ENCODE measurements at places on chromosomes 1 and 21. TPM values are rescaled to one million over a fixed set of nuclear protein-coding genes. Genes with fewer than 3 reads are reported as not detected.

- DNase-seq: peak; percentile 73
Measured at GRCh38 chr21:44947111-44947929, 7.5 kb downstream of the SLX9 start.

GRCh38 chr21:37757606-37758376, 158.5 kb downstream of the KCNJ6 start:
- no peak for DNase-seq

GRCh38 chr1:55448261-55448660, 233.1 kb upstream of the USP24 start:
- no peak for DNase-seq

DNA sequence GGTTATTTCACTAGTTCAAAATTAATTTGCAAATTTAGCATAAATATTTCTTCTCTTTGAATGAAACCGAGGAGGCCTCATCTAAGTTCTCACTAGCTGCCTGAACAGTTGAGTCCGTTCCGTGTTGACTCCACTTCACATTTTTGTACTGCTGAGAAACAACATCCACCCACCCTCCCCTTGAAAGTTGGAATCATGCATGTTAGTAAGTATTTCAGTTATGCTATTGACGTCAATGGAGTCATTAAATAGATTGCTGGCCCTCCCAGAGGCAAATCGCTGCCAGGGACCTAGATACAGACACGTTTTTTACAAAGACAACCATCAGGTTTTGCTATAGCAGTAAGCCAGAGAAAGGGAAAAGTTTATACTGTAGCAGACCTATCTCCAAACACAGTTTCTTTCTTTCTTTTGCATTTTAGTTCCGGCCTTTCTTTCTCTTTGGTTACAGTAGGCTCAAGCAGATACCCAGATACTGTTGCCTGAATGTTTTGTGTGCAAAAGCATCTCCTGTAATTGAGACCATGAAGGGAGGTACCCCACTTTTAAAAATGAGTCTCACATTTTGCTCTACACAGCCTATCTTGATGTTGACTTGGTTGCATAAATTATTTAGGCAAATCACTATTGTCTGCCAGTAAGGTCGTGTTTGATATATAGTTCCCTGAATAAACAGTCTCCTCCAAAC, 262.6 kb upstream of the SGIP1 start:
- peak; percentile 88 for DNase-seq

DNA sequence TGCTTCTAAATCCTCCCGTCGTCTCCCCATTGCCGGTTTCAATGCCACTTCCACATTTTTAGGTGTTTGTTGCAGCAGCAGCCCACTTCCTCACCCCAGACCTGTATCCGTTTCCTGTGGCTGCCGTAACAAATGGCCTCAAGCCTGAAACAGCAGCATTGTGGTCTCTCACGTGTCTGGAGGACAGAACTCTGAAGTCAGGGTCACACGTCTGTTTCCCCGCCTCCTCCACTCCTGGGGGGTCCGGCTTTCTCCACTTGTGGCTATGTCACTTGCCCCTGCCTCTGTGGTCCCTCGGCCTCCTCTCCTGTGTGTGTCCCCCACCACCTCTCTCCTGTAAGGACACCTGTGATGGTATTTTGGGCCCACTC, 21.8 kb downstream of the TRPM2 start:
- DNase-seq: no peak

The UTP11 gene
- 42.3 TPM for total RNA-seq

The PRRX1 gene
- 46.3 TPM for total RNA-seq

The GPR61 gene
- total RNA-seq: not detected

The FLAD1 gene
- total RNA-seq: 30.8 TPM

The OXCT2 gene
- total RNA-seq: 1.3 TPM

Data from Right ventricle myocardium inferior (tissue), 1 donor.